ENCODE measurements at places on chromosomes 2 and 18.

DNA sequence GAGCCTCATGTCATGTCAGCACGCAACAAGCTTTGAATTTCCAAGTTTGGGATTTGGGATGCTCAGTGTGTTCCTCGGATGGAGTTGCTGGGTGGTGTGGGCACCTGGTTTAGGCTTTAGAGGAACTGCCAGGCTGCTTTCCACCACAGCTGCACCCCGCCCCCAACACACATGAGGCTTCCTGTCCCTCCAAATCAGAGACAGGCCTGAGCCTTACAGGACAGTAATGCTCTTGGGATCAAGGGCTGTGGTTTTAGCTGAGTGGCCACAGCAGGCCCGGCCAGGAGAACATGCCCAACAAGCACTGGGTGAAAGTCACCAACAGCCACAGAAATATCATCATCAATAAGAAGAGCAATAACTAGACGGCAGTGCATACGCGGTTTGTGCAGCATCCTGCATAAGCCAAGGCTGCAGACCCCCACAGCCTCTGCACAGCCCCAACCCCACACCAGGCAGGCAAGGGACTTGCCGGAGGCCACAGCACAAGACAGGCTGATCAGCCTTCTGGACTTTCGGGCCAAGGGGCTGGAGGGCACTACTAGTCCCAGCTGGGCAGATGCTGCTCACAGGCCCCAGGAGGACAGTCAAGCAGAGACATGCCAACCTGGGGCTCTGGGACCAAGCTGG is 29.7 kb upstream of the GPC1 start:
- DNase-seq = no peak

DNA sequence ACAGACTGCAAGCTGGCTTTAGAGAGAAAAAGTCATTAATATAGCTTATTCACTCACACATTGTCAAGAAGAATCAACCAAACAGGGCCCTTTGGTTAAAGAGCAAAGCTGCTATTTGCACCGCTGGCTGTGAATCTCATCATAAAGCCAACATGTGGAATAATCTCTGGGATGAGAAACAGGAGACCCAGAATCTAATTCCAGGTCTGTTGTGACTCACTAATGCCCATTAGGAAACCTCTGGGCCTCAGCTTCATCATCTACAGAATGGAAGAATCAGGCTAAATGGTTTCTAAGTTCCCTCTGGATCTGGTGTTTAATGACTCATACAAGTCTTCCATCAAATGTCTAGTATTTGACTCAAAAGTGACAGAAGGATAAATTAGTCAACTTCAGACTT is 591.7 kb upstream of the DDX18 start:
- no peak for DNase-seq

DNA sequence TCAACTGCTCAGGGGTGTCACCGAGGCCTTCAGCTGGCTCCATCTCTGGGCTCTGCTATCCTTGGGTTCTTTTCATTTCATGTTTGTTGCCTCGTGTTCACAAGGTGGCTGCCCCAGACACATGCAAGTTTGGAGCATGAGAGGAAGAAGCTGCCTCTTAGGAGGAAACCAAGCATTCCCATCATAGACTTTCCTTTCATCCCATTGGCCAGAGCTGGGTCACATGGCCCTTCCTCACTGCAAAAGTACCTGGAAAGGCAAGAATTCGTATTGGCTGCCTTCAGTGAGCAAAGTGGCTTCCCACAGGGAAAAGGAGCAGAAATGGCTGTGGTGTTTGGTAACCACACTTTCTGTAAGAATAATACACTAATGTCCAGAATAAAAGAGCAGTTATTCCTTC is 155.7 kb upstream of the RAB12 start:
- DNase-seq = no peak

DNA sequence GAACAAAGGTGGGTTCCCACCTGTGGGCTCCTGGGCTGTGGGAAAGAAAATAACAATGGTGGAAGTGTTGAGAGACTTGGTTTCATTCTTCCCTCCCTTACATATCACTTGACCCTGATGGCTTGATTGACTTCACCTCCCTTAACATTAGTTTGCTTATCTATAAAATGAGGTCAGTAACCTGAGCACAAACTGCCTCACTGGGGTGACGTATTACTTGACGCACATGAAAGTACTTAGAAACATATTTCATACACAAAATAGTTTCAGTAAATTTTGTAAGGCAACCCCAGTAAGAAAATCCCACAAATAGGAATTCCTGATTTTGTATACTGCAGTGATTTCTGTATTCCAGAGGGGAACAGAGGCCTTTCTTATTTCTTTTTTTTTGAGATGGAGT is 29.4 kb upstream of the LPIN2 start:
- no peak for DNase-seq

DNA sequence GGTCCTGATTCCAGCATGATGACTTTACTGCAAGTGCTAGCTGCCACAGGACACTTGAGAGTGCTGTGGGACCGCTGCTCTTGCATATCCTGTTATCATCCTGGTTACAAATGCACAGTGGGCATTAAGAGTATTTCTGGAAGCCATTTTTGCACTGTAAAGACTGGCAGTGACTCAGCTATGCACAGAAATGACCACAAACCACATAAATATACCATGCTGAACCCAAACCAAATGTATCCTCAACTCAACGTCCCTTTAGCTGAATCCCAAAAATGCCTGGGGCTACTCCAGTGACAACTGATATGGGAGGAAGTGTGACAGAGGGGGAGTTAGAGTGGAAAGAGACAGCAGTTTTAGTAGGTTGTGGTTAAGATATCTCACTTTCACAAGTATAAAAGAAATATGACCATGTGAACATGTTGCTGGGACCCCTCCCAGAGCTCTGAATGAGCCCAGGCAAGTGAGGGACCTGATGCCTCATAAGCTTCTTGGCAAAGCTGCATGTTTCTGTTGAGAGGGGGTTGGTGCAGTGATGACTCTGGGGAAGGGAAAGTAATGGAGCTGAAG is 37.3 kb downstream of the RHBDD1 start:
- no peak for DNase-seq

DNA sequence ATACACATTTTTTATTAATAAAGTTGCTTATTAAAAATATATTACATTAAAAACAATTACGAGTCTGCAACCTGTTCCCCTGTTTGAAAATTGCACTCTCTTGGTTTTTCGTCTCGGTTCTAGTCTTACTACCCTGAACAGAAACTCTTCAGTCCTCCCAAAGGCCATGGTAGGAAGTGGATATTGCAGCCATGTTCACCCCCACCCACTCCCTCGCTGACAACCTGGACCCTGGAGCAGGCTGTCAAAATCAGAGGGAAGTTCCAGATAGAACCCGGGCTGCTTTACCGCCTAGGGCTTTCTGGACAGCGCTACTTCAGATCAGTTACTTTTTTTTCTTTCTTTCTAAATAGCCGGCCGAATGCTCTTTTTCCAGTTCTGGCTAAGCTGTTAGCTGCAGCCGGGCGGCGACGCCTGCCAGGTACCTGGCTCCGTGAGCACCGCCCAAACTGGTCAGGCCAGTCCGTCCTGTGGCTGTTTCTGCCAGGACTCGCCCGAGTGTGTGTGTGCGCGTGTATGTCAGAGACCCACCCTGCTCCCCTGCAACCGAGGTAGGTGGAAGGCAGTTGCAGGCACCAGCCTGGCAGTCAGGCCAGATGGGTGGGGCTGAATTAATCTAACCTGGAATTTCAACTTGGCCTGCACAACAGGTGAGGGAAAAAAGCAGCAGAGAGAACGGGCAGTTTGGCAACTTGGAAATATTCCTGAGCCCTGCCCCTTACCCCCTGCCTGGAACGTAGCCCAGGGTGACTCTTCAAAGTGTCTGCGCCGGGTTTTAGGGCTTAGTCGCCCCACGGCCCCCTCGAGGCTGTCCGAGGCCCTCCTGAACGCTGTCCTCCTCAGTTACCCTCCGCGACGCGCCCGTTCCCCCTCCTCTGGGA is 1.1 kb upstream of the TET3 start:
- peak; percentile 63 for DNase-seq

DNA sequence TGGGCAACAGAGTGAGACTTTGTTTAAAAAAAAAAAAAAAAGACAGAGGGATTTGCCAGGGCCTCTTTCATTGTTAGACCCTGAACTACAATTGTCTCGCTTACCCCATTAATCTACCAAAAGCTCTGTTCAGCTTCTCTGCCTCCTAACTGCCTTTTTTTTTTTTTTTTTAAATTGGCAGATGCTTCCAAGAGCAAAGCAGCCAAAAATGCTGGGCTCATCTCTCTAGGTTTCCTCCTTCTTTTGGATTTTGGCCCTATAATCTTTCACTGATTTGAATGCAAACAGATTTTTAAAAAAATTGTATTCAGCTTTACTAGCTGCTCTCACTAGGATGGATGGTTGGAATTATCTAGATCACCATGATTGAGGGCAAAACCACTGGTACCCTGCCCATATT is 33.2 kb upstream of the RAPGEF4 start:
- DNase-seq = no peak

DNA sequence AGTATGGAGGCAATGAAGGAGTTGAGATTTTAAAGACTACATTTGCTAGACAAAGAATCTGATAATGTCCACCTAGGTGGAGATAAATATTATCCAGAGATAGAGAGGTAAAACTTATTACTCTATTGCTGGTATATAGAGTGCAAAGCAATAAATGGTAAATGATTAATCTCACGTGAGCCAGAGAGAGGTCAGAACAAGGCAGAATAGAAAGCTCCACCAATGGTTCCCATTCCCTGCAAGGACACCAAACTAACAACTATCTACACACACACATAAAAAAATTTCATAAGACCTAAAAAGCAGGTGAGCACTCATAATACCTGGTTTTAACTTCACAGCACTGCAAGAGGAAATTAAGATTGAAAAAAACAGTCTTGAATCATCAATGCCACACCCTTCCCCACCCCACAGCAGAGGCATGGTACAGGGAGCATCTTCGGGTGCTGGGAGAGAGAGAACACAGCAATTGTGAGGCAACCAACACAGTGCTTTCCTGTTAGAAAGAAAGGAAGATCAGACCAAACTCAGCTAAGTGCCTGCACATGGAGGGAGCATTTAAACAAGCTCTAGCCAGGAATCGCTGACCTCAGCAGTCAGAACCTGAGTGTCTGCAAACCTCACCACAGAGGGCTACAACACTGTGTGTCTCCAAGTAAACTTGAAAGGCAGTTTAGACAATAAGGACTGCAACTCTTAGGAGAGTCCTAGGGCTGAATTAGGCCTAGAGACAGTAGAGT is 1432.6 kb upstream of the TMEFF2 start:
- DNase-seq = no peak

GRCh38 chr2:23285091-23285800 is 99.7 kb upstream of the KLHL29 start:
- no peak for DNase-seq

GRCh38 chr2:19607400-19607799 is 249.0 kb upstream of the OSR1 start:
- no peak for DNase-seq

DNA sequence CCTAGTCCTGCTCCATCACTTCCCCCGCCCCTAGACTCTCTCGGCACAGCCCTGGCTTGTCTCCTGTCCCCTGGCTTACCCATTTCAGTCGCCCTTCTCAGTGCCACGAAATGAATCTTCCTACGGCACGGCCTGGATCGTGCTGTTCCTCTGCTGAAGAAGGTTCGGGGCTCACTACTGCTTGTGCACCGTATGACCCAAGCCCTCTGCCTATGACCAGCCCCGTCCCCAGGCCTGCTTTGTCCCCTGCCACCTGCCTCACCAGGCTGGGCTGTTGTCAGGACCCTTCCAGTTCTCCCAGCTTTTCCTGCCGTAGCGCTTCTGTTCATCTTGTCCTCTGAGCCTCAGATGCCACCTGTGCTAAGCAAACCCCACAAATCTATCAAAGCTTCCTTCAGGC is 13.9 kb downstream of the CHMP1B start:
- no peak for DNase-seq

DNA sequence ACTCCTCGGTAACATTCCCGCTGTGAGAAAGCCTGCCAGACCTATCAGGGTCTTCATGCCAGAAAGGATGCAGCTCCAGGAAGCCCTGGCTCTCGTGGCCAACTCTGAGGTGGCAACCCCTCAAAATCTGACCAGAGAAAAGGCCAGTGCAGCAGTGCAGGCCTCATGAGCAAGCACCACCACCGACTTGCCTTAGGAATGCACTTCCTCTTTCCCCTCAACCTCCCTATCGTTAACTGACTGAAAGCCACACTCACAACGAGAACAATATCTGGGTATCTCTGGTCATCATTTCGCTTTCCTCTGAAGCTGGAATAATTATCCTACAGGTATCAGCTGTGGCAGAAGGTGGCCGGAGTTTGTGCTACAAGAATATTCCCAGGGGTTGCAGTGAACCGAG is 101.4 kb upstream of the POU3F3 start:
- DNase-seq = no peak

- no peak for DNase-seq
These were observed 329.0 kb upstream of the LRATD1 start for GRCh38 chr2:14303366-14304115.

DNA sequence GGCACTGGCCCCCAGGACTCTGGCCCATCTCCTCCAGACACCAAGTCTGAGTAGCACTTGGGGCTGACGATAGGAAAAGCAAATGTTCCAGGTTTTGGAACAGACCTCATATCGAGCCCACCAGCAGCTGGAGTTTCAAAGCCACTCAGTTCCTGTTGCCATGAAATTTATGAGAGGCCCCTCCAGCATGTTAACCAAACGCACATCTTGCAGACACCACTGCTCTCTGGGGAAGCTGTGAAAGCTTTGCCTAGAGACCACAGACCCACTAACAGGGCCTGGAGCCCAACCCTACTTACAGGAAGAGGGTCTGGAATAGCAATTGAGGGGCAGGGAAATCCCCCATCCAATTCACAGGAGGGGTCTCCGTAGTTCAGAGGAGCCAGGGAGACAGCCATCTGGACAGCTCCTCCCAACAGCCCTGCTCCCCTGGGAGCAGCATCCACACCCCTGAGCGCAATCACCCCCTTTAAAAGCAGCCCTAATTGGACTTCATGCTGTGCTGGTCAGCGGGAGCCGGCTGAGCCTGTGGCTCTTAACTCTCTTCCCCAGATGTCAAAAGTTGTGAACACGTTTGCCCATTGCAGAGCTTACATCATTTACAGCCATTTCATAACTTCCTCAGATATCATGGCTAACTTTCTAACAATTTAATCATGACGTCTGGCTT is 81.3 kb downstream of the TGFA start:
- DNase-seq = no peak

DNA sequence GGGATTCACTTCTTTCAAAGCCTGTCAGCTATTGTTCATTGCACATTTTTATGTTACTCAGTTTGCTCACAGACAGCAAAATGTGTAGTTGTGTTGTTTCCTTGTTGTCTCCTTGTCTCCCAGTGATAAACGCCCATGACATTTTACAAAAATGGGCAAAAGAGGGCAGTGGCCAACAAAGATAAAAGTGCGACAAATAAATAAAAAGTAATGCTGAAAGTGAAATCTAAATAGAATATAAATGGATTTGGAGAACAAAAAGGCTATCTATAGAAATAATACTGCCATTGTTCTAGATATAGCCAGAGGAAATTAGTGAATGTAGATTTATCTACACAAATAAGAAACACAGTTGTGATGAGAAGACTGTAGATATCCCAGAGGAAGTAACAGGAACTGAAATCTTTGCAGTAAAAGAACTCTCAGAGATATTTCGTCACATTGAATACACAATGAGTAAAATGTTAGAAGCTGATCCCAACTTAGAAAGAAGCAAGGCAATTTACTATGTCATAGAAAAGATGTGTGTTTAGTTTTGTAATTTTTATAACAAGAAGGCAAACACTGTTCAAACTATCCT is 1186.2 kb upstream of the FAM98A start:
- no peak for DNase-seq

Data from liver (tissue), 10 donors.